Chondrocyte (in vitro differentiated cells): ENCODE measurements at places on chromosomes 7 and 10. TPM values are rescaled to one million over a fixed set of nuclear protein-coding genes. Genes with fewer than 3 reads are reported as not detected.

- no peak for DNase-seq
Observed at GRCh38 chr7:159008417-159008816, 136.2 kb downstream of the VIPR2 start.

The COPG2 gene
- 24.1 to 28.9 TPM (median 25.0 TPM) in 3 replicates for total RNA-seq

- no peak for DNase-seq
Observed at GRCh38 chr10:45219416-45219815, 96.0 kb downstream of the OR13A1 start.

The LEP gene
- total RNA-seq: not detected in 3 replicates

The GRM8 gene
- not detected in 3 replicates for total RNA-seq

DNA sequence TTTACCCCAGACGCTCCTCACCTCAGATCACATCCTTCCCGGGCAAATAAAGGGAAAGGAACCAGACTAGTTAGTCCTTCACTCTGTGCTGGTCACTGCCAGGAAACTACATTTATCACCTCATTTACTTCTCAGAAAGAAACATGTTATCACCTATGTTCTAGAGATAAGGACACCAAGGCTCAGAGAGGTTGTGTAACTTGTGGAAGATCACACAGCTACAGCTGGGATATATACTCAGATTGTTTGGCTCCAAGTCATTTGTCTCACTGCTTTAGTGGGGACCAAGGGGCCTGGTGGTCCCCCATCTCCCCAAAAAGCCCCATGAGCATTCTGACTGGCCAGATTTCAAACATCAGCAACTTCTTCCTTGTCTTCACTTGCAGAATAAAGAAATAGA lies 17.5 kb upstream of the BTBD16 start:
- DNase-seq: no peak

The ARL4A gene
- total RNA-seq: 12.7 to 15.3 TPM (median 14.9 TPM) in 3 replicates

The ADRB1 gene
- 0.07 to 0.65 TPM (median 0.15 TPM) in 3 replicates for total RNA-seq

DNA sequence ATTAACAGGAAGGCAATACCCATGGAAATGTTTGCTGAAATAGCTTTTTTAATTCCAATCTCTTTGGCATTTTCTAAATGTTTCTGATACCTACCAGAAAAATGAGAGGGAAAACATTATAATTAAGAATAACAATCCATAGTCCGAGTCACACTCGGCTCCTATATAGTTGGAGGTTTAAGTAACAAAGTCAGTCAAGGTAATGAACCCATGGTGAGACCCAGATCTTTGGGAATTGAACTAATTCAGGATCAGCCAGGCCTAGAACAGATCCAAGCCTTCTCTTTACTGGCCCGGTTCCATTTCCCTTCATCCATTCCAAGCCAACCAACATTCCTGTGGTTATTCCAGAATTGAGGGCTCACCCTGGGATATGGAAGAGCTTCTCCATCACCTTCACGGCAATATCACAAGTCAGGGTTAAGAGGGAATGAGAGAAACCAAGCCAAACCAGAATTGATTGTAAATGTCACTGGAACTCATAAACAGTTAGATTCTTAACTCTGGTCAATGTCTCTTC lies 28.3 kb downstream of the ABCB4 start:
- DNase-seq: no peak

DNA sequence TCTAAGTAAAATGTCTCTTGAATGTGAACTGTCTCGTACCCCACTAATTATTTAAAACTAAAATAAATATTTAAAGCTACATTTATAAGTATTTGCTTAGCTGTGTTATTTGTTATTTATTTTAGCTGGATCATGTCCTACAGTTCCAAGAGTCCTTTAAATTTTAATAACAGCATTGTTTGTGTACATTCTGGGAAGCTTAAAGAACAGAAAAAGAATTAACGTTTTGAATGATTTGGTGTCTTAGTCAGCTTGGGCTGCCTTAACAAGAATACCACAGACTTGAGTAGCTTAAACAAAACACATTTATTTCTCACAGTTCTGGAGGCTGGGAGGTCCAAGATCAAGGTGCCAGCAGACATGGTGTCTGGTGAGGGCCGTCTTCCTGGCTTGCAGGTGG lies 107.4 kb downstream of the ITIH5 start:
- no peak for DNase-seq

DNA sequence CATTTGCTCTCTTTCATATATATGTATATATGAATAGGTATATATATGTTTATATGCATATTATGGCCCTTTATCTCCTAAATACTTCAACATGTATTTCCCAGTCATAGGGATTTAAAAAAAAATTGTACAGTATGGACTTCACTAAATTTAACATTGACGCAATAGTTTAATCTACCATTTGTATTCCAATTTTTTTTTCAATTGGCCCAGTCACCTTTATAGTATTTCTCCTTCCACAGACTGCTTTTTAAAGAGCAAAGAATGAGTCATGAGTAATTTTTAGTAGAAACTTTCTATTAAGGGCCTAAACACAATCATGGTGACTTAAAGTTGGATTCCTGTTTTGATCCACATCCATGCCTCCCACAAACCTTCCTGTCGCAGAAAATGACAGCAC lies 20.5 kb downstream of the CCSER2 start:
- no peak for DNase-seq

The FAM180A gene
- 0.27 to 1.4 TPM (median 0.31 TPM) in 3 replicates for total RNA-seq
